NCI-H2081 treated with DMSO at 0.1 percent for 48 hours (cell line): ENCODE measurements at places on chromosomes 5 and 9.

GRCh38 chr5:92514896-92515295 is 1066.1 kb downstream of the NR2F1-AS1 start:
- DNase-seq: no peak

DNA sequence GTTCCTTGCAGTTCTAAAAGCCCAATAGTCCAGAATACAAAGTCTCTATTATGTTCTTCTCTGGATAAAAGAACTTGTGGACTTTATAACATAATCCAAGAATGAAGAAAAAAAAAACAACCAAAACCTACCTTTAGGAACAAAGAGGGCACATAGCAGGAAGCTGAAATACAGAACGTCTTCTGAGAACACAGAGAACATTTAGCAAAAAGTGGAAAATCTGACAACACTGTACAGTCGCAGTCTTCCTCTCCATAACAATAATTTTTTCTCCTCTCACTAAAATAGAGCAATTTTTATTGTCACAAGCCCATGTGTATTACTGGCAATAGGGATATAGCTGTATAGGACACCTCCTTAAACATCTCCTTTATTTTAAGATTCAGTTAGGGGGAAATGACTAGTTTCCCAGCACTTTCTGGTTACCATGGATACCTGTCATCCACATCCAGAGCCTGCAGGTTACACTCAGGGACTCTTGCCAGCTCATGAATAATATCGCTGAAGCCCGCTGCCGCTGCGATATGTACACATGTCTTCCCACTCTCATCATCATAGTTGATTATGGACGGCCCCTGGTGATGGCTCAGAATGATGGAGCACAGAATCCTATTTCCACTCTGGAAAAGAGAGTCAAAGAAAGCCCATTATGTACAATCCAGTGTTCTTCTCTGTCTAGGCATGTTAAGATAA is 106.5 kb downstream of the ANKRD55 start:
- DNase-seq: no peak

DNA sequence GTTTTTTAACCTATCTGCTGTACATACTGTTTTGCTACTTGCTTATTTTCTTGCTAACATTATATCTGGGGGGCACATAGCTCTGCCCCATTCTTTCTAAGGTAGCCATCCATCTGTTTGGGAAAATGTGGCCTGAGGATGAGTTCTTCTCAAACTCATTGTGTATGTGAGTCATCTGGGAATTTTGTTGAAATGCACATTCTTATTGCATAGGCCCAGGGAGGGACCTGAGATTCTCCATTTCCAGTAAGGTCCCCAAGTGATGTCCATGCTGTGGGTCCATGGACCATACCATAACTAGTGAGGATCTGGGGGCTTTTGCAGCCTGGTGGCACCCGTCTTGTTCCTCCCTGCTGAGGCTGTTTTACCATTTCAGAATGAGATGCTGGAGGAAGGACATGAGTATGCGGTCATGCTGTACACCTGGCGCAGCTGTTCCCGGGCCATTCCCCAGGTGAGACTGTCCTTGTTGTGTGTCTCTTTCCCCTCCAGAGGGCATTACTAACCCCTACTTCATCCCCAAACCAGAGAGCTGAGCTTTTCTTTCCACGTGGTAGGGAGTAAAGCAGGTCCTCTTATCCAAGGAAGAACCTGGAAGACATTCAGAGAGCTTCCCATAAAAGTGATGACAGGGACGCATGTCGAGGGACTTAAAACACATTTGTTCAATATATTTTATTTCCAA is 28.6 kb downstream of the CYFIP2 start:
- peak; percentile 13 for DNase-seq

DNA sequence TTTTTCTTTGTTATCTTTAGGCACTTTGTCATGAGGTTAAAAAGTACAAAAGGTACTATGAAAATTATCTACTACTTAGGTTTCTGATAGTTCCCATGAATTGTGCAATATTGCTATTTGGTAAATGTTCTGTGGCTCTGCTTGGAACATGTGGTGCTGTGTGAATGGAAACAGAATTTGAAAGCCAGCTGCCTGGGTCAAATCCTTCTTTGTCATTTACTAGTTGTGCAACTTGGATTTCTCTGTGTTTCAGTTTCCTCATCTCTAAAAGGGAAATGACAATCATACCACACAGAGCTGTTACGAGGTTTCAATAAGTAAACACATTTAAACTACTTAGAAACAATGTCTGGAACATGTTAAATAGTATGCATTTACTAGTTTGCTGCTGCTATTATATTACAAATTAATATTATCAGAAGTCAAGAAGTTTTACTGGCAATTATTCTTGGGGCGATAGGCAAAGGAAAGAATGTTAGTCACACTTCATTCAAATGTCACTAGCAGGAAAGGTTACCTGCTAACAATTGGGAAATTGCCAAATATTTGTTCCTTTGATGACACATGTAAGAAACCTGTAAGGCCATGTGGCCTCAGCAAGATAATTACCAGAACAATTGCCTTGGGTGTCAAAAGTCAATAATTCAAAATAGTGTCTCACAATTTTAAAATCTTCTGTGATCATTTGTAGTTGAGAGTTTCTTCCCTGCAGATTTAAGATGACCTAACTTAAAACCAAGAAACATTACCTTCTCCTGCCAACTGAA is 184.8 kb downstream of the KIAA0825 start:
- DNase-seq: no peak

- no peak for DNase-seq
These were observed 45.3 kb upstream of the TTC39B start for GRCh38 chr9:15352306-15352705.
